ENCODE measurements at places on chromosomes 1 and 21.

- DNase-seq = peak; percentile 7
Measured at GRCh38 chr1:206658264-206658980, 23.1 kb downstream of the DYRK3 start.

GRCh38 chr1:222012816-222013215, 270.9 kb upstream of the DUSP10 start:
- no peak for DNase-seq

DNA sequence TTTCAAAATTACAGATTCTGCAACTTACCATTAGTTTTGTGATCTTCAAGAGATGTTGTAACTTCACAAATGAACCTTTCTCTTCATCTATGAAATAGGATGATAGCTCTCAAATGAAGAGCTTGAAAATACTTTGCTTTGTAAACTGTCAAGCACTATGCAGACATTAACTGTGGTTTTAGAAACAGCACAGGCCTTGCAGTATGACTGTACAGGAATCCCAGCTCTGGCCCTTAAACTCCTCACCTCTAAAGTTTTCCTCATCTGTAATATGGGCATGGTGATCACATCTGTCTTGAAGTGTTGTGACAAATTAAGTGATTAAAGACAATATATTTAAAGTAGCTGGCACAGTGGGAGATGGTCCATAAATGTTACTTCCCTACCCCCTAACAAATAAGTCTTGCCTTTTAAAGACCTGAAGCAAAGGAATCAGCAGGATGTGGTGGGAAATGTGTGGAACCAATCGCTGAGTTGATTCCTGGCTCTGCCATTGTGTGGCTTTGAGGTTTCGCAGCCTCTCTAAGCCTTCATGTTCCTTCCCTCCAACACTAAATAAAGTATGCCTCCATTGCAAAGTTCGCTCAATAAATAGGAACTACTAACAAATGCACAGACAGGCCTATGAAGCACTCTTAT, 5.5 kb upstream of the PTP4A2 start:
- DNase-seq = no peak

DNA sequence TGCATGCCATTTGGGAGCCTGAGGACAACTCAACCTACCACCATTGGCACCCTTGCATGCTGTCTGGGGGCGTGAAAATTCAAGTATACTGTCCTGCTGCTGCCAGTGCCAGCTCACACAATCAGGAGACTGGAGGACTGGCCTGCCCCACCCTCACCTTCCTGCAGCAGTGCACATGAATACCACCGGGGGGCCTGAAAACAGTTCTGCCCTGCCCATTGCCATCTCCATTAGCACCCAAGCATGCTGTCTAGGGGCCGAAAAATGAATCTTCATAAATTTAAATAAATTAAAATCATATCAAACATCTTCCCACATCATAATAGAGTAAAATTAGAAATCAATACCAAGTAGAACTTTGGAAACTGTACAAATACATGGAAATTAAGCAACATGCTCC, 322.1 kb upstream of the TMPRSS15 start:
- DNase-seq = no peak

DNA sequence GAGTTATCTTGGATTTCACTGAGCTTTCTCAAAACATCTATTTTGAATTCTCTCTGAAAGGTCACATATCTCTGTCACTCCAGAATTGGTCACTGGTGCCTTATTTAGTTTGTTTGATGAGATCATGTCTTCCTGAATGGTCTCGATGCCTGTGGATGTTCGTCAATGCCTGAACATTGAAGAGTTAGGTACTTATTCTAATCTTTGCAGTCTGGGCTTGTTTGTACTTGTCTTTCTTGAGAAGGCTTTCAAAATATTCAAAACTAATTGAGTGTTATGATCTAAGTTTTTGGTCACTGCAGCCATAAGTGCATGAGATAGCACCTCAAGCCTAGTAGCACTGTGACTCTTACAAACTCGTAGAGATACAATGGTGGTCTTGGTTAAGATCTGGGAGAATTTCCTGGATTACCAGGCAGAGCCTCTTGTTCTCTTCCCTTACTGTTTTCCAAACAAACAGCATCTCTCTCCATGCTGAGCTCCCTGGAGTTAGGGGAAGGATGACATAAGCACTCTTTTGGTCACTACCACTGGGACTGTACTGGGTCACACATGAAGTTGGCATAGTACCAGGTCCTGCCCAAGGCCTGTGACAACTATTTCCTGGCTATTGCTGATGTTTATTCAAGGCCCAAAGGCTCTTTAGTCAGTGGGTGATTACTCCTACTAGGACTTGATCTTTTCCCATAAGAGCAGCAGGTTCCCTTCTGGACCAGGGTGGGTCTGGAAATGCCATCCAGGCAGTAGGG, 25.6 kb downstream of the SLC22A15 start:
- no peak for DNase-seq

GRCh38 chr1:224435999-224436398, 1.4 kb upstream of the WDR26 start:
- DNase-seq = no peak

GRCh38 chr1:220226752-220227151, 45.5 kb downstream of the RAB3GAP2 start:
- no peak for DNase-seq

- no peak for DNase-seq
Measured at GRCh38 chr1:3459940-3460671, 5.6 kb downstream of the ARHGEF16 start.

GRCh38 chr21:33199100-33199464, 30.7 kb upstream of the IFNAR2 start:
- DNase-seq = no peak

- no peak for DNase-seq
Measured at GRCh38 chr1:11977625-11978024, 2.6 kb upstream of the MFN2 start.

DNA sequence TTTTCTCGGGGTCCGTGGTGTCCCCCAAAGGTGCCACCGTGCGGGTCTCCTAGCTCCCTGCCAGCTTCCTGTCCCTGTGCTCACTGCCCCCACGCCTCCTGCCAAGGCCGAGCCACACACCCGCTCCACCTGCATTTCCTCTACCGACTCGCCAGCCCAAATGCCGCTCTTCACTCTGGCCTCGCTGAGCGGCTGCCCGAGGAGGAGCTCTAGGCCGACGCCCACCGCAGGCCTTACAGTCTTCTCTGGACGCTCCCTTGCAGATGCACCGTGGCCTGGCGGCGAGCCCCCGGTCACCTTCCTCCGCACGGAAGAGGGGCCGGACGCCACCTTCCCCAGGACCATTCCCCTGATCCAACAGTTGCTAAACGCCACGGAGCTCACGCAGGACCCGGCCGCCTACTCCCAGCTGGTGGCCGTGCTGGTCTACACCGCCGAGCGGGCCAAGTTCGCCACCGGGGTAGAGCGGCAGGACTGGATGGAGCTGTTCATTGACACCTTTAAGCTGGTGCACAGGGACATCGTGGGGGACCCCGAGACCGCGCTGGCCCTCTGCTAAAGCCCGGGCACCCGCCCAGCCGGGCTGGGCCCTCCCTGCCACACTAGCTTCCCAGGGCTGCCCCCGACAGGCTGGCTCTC, 26.3 kb downstream of the FTCD start:
- no peak for DNase-seq

DNA sequence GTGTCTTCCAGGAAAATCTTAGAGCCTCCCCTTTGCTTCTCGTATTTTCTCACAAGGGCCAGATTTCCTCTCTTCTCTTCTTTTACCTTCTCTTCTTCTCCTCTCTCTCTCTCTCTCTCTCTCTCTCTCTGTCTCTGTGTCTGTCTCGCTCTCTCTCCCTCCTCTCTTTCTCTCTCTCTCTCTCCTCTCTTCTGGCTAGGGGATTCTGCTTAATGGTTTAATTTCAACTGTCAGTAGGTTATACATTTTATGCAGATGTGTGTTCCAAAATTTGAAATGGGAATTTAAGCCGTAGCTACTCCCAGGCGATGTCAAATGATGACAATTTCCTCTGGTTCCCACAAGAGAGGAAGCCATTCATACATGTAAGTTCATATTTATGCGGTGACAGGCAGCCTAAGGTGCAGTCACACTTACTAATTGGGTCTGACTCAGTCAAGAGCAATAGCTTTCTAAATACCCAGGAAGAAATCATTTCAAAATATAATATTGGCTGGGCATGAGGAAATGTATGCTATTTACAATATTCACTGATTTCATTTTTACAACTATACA, 1.4 kb downstream of the DSCAM start:
- no peak for DNase-seq

DNA sequence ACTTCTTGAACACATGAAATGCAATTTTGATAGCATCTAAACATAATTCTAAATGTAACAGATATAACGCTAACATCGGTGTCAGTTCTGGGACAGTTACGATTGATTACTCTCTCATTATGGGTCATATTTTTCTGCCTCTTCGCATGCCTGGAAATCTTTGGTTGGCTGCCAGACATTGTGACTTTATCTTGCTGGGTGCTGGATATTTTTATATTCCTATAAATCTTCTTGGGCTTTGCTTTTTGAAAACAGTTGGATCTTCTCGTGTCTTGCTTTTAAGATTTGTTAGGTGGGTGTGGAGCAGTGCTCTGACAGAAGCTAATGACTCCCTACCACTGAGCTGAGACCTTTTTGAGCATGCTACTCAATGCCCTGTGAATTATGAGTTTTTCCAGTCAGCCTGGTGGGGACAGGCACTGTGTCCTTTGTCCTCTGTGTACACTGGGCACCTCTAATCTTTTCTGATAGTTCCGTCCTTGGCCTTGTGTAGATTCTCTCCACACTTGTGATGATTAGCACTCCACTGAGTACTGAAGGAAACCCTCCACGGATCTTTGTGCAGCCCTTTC, 28.0 kb upstream of the EDARADD start:
- no peak for DNase-seq

DNA sequence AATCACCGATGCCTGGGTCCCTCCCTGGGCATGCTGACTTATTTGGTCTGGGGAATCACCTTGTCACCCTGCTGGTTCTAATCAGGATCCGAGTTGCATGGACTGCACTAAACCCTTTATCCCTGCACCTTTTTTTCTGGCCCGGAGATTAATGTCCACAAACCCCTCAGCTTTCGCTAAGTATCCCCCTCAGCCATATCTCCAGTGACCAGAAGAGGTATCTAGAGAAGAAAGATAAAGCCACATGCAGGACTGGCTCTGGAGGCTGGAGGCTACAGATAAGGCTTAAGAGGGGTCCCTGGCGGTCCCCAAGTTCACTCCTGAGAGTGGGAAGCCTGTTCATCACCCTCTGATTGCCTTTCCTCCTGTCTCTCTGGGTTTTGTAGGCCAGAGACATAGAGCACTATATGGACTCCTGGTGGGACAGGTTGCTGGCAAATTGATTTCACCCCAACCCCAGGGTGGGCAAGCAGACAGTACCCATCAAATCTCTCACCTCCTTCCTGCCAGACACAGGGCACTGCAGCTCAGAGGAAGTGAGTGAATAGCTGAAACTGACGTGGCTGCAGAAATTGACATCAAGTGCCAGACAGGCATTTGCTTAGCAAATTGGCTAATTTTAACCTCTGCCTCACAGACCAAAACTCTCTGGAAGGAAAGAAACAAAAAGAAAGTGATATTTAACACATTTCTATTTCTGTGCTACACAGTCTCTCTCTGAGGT, 38.8 kb downstream of the HMGB4 start:
- no peak for DNase-seq

GRCh38 chr1:40628903-40629292, 36.6 kb downstream of the RIMS3 start:
- DNase-seq = no peak

DNA sequence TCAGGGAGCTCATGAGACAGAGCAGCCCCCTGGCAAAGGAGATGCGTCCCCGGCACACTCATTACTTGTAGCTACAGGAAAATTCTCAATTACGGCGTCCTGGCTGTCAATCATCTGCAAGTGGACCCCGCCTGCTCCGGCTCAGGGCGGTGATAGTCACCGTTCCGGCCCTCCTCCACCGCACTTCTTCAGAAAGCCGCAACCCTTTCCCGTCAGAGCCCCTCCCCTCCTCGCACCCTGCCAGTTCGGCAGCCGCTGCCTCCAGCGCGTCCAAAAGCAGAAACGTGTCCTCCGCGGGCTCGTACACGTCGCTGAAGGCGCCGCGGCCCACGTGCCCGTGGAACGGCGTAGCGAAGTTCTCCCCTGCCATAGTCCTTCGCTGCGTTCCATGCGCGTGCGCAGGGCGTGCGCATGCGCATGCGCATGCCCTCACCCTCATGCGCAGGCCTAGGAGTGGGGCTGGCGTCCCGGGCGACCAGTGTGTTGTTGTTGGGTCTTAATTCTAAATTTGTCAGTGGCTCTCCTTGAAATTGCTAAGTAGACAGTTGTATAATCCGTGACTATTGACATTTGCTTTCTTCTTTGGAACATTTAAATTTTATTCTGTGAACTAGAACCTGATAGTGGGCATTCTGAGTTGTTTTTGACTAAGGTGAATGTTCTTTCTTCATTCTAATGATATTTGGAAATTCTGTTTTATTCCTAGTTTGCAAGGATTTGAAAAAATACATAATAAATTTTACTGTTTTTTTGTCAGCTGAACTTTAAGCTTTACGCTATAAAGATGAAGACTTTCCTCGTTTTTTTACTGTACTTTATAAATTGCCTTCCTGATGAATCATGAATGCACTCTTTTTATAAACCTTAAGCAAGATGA, 107.5 kb downstream of the LTN1 start:
- DNase-seq = peak; percentile 75

DNA sequence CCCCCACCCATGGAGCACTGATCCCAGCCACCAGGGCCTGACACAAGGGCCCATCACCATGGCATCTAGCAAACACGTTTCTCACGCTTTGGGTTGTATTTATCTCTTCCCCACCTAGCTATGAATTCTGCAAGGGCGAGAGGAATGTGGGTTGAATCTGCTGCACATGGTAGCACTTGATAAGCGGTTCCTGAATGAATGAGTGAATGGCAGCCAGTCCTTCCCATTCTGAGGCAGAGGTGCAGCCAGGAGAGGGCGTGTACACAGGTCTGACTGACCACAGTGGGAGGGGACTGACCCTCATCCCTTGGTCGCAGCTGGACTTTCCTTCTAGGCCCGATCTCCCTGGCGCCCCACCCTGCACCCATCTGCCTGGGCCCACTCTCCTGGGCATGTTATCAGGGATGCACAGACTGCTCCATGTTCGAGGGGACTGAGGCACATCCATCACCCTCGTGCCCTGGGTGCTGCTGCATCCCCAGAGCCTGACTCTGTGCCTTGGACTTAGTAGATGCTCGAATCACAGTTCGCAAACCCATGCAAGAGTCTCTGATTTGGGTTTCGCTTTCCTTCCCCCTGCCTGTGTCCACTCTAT, 1.0 kb downstream of the RD3 start:
- DNase-seq = no peak

- DNase-seq = no peak
Measured at GRCh38 chr1:117147856-117148588, 26.5 kb upstream of the TRIM45 start.

GRCh38 chr1:11898086-11898785, 28.0 kb downstream of the KIAA2013 start:
- DNase-seq = no peak

DNA sequence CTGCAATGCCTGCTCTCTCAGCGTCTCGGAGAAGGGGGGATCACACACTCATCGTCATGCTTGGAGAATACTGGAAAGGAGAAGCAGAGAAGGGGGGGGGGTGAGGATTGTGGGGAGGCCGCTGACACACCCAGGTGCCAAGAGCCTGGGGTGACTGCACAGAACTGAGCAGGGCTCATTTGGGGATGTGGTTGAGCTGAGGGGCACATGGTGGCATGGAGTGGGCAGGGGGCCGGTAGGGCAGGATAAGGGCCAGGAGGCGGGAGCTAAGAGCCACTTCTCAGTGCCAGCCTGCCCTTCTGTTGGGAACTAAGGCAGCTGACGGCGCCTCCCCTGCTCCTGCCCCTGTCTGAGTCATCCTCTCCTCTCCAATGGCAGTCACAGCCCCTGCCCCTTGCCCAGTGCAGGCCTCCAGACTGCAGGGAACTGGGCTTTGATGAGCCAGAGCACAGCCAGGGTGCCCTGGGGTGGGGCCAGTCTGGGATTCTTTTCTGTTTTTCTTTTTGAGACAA, 27.2 kb downstream of the MRPL37 start:
- DNase-seq = no peak

- no peak for DNase-seq
Measured at GRCh38 chr1:167209044-167209443, 11.6 kb upstream of the POU2F1 start.

Measured in activated naive CD4-positive, alpha-beta T cell (primary cell).